Stimulated activated CD4-positive, alpha-beta T cell treated with anti-CD3 and anti-CD28 coated beads, Interleukin-12 subunit alpha, Interleukin-12 subunit beta, amount 100 ng/mL, for 24 hours (primary cell): ENCODE measurements at places on chromosomes 2 and 18.
A peak's percentile ranks its signal among the peaks of the same experiment; 100 is the strongest.

DNA sequence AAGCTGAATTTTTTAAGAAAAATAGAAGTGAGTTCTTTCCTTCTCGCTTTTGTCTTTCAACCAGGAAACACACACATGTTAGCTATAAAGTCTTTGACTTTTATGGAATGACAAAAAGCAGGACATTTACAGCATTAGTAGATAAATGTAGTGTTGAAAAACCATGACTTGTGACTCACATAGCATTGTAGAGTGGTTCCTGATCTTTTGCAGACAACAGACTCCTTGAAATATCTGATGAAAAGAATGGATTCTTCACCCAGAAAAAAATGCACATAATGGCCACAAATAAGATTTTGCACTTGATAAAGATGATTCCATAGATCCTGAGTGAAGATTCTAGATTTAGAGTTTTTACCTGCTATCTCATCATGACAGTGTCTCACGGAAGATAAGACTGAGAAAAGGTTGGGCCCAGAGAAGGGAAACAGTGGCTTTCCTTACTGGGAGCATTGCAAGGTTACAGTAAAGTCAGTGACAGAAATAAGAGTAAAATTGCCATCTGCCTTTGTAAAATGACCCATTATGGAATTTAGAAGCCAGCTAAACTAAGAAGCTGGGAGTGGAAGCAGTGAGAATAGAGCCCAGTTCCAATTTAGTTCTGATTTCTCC lies 14.0 kb downstream of the SMARCAL1 start:
- no peak for DNase-seq

DNA sequence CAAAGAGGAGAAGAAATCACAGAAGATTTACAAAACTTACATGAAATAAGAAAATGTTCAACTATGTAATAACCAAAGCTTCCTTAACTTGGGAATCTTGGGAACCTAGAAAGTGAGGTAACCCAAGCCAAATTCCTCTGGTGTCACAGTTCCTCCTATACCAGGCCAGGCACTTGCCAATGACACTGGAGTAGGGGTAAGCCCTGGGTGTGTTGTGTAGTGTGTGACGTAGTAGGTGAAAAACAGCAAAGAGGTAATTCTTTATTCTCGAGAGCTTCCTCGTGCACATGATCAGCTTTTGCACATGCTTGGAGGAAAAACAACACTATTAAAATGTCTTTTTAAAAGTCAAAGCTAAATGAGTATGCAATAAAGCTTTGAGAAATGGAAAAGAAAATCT lies 118.0 kb downstream of the METTL8 start:
- no peak for DNase-seq

DNA sequence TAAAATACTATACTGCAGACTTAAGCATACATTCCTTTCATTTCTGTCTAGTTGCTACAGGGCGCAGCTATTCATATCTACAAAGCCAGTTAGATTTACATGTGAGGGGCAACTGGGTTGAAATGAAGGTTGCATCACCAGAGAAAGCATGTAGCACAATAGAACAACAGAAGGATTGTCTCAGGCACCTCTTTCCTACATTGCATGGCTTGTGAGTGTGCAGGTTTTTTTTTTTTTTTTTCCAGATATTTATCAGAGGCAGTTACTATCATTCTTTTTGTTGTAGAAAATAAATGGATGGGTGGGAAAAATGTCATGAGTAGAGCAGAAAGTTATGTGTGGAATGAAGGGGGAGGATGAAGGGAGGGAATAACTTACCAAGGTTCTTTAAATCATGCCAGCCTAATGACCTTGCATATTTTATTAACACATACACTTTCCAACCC lies 86.8 kb downstream of the ERBB4 start:
- DNase-seq = no peak

- DNase-seq = no peak
Observed at GRCh38 chr2:172870396-172870795, 134.8 kb downstream of the RAPGEF4 start.

DNA sequence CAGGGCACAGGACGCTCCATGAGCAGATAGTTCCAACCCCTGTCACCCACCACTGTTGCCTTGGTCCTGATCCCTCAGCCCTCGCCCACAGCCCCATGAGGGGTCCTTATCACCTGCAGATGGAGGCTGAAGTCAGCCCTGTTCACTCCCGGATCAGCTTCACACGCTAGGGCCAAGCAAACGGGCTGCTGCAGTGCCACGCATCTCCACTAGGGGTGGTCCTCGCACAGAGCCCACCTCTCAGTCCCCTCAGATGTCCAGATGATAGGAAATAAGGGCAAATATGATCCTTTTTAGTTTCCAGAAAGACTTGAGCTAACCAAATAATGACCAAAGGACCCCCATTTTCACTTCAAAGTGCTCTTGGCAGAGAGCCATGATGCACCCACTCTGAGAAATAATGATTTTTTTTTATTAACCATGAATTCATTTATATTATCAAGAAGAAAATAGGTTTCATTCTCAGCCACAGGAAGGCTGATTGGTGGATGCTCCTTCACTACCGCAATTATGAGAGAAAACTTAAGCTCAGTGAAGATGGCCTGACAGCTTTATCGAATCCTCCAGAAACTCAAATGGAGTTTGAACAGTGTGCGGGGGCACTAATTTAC lies 71.9 kb upstream of the KLHL29 start:
- DNase-seq = no peak

- no peak for DNase-seq
Observed at GRCh38 chr18:58962336-58962735, 97.7 kb downstream of the ZNF532 start.

- no peak for DNase-seq
Observed at GRCh38 chr2:16656784-16657391, 8.7 kb downstream of the CYRIA start.

- DNase-seq = no peak
Observed at GRCh38 chr18:58988600-58988999, 123.9 kb downstream of the ZNF532 start.

GRCh38 chr18:25517881-25518715 lies 166.1 kb upstream of the ZNF521 start:
- no peak for DNase-seq

DNA sequence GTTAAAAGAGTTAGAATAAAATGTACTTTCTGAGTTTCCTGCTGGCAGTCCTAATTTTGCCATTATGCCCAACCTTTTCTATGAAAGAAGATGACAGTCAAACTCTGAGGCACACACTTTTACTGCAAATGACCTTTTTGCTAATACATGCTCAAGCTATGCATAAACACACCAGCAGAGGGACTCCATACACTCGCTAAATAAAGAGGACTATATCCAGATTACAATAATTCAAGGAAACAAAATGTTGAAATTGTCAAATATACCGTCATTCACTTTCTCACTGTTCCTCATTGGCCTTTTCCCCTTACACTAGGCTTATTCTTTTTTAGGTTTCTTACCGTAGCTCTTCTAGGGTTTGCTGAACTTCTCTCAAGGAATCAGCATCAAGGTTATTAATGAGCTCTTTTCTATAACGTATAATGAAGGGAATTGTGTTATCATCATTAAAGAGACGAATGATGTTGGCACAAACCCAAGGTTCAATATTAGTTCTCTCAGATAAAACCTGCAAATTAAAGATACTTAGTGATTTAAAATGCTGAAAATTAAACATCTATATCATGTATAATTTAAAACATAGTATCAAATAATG lies 25.7 kb downstream of the SRBD1 start:
- DNase-seq = no peak

DNA sequence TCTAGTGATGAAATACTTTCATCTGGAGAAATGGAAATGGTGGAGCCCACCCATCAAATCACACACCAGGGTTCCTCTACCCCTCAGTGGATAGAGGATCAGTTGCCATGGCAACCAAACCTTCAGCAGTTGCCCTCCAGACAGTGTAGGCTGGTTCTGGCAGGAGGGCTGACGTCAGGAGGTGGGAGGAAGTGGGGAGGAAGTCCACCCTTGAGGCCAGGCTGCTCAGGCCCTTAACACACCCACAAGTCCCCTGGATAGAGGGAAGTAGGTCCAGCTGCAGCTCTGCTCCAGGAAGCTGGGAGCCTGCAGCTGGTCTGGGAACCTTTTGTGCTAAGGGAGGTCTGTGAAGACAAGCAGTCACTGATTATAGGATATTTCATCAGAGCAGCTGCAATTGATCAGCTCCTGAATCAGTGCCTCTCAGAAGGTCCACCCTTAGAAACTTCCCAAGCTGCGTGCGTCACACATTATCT lies 186.6 kb downstream of the MTX2 start:
- no peak for DNase-seq

DNA sequence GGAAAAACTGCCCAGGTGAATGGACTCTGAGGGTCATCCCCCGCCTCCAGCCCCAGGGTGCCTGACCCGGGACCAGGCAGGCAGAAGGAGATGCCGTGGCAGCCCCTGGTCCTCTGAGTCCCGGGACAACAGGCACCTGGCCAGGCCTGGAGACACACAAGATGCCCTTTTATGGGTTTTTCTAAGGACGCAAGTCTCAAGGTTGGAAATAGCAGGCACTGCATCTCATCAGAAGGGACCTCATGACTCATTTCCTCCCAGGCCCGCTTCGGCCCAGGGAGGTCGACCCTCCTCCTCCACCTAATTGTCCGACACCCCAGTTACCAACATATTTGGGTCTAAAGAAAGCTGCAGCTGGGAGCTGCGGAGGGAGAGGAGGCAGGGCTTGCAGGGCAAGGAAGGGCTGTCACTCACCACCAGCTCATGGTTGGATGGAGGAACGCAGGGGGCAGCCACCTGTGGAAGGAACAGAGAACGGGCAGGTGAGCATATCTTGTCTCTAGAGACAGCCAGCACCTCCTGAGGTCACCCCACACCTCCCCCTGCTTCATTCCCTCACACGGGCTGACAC lies 82.9 kb downstream of the TNS1 start:
- no peak for DNase-seq

DNA sequence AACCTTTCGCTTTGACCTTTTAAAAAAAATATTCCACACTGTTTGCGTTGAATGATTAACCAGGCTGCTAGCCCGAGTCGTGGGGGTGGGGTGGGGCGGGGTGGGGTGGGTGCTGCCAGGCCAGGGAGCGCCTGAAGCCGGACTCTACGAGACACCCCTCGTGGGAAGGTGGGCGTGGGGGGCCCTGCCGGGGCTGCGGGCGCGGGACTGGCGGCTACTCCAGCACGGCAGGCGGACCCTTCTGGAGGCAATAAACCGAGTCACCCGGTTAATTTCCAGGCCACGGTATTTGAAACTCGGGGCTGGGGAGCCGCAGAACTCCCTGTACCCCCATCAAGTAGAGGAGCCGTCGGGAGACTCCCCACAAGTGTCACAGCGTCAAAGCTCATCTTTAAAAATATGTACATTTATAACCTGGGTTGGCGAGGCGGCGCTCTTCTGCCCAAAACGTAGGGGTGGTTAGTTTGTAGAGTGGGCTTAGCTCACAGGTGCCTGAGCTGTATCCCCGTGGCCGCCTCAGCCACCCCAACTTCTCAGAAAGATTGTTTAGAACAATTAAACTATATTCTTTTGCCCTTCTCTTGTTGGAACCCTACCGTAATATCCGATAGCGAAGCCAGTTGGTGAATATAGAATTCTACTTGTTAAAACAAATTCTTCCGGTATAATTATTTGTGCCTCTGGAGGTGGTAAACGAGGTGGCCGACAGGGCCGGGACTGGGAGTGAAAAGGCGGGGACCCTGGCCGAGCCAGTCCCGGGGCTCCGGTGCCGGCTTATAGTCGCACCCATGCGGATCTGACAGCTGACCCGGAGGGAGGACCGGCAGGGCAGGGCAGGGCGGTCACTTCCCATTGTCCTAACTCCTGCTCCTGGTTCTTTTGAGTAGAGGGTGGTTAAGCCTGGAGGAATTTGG lies 1.4 kb downstream of the B3GNT2 start:
- DNase-seq = peak; percentile 22

DNA sequence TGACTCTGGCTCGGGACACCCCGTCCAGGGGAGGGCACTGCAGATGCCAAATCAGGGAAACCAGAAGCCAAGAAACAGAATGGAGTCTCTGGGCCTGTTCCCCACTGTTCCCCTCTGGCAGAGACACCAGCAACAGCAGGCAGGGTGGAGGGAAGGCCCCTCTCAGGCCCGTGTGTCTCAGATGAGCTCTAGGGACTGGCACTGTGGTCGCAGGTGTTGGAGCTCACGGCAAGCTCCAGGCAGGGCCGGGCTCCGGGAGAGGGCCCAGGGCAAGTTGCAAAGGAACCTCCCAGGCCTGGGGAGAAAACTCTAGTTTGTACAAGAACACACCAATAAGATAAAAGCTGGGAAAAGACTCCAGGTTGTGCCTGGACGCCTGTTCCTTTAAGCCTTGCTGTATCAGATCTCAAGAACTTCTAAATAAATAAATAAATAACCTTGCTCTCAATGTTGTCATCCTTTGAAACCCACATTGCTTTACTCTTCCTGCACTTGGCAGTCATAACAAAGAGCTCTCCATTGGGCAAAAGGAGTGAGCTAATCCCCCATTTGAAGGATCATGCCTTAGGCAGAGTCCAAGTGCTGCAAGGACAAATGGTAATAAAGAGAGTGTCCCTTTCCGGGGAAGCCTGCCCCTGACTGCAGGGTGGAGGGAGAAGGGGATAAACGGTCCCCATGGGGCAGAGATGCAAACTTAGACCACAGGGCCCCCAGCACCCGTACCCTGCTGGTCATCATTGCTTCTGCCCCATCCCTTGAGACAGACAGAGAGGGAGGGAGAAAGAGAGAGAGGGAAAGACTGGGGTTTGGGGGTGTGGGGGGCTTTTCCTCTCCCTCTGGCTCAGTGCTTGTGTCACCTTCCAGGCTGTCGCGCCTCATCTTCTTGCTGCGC lies 33.3 kb downstream of the CNGA3 start:
- DNase-seq = no peak

DNA sequence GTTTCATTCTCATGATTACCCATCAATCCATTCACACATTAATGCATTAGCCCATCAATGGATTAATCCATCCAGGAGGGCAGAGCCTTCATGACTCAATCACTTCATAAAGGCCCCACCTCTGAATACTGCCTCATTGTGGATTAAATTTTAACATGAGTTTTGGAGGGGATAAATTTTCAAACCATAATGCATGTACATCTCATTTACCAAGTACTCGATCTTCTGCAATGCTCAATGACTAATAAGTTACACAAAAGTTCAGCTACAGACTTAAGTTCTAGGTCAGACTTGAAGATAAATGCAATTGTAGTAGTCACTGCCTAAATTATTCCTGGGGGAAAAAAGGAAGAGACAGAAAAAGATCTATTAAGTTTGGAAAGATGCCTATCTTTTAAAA lies 120.0 kb upstream of the OSR1 start:
- no peak for DNase-seq

DNA sequence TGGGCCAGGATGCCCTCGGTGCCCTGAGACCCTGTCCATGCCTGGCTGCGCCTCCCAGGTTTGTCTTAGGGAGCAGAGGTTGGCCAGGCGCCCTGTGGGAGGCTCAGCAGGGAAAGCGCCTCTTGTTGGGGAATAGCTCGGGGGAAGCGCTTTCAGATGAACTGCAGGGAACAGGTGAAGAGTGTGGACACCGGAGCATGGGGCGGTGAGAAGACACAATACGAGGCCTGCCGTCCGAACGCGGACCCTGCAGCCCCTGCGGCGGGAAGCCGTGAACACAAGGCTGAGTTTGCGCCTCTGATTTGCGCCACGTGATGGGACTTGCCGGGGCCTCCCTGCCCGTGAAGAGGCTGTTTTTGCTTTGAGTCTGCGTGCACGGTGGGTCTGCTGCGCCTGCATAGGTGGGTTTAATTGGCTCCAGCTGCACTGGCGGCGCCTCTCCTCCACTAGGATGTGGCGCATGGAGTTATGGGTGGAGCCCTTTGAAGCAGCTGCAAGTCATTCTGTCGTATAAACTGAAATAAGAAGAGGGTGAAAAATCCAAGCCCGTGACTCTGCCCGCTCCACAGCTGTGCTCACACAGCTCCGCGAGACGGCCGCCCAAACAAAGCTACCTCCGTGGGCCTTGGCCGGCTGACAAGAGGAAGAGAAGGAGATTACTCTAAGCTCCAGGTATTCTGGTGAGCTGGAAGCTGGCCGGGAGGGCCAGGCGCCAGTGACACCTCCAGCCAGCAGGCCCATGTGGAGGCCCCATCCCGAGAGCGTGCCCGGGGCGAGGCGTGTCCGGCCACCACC lies 103.5 kb upstream of the CTDP1 start:
- no peak for DNase-seq
